ENCODE measurements at places on chromosomes 1 and 21.
A peak's percentile ranks its signal among the peaks of the same experiment; 100 is the strongest.

DNA sequence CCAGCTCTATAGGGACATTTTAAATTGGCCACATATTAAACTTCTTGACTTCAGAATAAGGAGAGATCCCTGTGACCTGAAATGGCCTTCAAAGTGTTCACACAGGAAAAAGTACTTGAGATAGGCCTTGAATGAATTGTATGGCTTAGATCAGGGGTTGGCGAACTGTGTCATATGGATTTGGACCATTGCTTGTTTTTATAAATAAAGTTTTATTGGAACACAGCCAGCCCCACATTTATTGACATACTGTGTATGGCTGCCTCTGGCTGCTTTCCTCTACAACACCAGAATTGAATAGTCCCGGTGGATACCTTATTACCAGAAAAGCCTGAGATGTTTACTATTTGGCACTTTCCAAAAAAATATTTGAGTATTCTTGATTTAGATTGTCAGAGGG lies 4.0 kb downstream of the BROX start:
- no peak for DNase-seq

- DNase-seq, result no peak
Measured at GRCh38 chr1:173201969-173202368, 5.2 kb downstream of the TNFSF4 start.

- DNase-seq, result no peak
Measured at GRCh38 chr1:248618119-248618518, 16.8 kb downstream of the OR2T11 start.

DNA sequence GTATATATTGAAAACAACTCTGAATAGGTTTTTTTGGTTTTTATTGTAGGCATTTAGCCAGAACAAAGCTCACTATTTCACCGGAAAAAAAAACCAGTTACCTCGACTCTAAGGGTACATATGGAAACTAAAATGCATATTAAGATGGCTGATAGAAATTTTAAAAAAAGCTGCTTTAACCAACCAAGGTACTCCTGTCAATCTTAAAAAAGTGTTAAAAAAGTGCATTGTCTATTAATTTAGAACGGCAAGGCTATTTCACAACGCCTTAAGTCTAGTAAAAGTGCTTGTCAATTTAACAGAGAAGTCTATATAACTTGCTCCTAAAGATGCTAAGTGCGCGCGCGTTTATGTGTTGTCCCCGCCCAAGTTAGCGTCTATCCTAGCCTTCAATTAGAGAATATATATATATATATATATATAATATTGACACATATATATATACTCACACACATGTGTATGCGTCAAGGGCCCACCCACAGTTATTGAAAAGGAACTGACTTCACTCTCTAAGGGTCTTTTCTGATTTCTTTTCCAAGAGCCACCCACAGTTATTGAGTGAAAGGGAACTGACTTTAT lies 934 bp downstream of the ASPM start:
- no peak for DNase-seq

DNA sequence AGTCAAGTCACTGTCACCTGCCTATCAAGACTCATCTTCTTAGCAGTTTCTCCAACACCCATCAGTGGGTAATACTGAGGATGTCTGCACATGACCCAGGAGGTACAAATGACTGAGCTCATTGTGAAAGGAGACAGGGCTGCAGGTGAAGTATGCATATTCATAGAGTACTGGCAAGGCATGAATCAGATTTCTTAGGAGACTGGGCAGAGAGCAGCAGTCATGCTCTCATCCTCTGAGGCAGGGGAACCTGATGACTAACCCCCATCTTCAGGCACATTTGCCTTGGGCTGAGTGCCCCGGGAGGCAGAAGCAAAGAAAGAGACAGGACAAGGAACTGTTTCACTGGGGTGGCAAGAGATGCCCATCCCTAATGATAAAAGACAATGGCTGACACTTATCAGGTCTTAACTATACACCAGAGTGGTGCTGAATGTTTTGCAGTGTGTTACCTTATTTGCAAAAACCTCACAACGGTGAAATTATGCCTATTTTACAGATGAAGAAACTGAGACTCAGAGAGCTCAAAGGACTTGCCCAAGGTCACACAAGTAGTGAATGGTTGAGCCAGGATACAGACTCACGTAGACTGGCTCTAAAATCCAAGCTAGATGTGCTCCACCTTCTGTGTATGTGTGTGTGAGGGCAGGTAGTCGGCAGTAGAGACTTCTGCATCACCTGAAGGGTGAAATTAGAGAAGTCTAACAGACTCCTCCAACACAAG lies 9.2 kb upstream of the GRHL3 start:
- no peak for DNase-seq

DNA sequence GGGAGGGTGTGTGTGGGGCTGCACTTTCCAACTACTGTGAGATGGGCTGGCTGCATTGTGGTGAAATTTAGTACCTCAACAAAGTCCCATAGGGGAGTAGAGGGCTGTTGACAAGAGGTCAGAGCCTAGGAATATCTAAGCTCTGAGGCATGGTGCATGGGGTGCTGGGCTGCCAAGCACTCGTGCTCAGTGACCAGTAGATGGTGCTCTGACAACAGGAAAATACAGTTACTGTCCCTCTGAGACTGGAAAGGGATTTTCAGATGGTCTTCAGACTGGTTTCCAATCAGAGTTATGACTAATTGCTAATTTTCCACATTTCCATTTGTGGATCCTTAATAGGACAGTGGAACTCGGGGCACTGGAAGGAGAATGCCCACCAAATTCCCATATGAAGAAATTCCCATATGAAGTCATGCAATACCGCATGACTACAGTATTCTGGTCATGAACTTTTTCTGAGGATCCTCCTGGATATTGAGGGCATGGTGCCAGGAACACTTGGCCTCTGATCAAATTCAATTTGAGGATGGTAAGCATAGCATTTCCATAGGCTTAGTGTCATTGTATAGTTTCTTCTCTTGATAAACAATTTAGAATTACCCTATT lies 4.1 kb upstream of the CACNA1E start:
- no peak for DNase-seq

GRCh38 chr1:150905301-150905700 lies 18.4 kb downstream of the CTXND2 start:
- no peak for DNase-seq

DNA sequence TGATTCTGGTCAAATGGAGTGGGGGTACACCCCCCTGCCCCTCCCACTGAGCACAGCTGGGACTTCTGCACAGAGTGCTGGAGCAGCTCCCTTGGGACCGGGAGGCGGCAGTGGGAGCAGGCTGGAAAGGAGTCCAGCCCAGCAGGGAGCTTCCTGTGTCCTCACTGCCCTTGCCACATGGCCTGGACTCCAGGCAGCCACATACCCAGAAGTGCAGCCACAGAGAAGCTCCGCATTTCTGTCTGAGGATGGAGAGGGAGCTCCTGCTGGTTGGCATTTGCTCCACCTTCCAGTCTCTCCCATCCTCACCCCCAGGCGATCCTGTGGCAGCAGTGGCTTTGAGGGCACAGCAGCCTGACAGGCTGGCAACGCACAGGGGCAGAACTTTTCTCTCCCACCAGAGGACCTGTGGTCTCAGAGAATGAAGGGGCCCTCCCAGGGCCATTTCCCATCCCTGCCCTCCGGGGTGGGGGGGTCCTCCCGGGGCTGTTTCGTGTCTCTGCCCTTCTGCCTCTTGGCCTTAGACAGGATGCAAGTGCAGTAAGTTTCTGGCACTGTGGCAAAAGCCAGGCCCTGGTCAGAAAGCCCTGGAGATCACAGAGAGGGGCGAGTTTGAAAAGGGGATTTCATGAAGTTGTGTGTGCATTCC lies 103.6 kb upstream of the COL6A1 start:
- DNase-seq, result no peak

DNA sequence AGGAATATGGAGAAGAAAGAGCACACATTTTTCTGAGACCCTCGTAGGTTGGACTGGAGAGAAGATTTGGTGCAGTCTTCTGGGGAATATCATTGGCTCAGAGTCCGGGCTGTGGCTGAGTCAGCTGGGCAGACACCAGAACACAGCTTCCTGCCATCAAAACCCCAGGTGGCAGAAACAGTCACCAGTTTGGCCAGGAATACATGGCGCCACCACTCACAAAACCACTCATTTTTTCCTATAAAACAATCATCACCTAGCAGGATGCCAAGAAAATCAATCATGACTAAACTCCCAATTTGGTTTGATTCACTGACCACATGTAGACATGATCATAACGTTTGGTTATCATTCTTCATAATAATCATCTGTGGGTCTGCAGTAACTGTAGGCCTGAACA lies 178.1 kb upstream of the PBX1 start:
- DNase-seq, result no peak

DNA sequence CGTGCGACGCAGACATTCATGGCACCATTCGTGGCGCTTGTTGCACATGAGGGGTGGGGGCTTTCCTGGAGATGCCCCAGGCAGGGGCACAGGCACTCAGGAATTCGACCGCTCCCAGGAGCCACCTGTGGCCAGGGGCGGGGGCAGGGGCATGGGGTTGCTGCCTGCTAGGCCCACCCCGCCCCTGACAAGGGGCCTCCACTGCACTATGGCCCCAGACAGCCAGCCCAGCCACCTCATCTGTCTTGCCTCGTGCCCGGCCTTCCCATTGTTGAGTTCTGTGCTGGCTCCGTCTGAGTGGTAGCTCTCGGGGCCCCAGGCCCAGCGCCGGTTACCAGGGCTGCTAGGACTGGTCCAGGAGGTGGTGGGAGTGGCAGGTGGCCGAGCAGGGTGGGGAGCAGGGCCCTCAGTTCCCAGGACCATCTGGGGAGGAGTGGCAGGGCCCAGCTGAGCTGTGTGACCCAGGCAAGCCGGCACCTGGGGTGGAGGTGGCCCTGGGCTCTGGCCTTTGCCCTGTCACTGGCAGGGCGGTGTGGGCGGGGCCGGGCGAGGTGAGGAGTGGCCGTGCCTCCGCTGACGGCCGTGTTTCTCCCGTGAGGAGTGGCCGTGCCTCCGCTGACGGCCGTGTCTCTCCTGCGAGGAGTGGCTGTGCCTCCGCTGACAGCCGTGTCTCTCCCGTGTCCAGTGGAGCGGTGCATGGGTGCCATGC lies 1.9 kb downstream of the PLCH2 start:
- DNase-seq, result no peak

- no peak for DNase-seq
Measured at GRCh38 chr1:61055110-61055614, 27.2 kb upstream of the NFIA start.

GRCh38 chr1:151144474-151145303 lies 1.7 kb downstream of the SEMA6C start:
- no peak for DNase-seq

DNA sequence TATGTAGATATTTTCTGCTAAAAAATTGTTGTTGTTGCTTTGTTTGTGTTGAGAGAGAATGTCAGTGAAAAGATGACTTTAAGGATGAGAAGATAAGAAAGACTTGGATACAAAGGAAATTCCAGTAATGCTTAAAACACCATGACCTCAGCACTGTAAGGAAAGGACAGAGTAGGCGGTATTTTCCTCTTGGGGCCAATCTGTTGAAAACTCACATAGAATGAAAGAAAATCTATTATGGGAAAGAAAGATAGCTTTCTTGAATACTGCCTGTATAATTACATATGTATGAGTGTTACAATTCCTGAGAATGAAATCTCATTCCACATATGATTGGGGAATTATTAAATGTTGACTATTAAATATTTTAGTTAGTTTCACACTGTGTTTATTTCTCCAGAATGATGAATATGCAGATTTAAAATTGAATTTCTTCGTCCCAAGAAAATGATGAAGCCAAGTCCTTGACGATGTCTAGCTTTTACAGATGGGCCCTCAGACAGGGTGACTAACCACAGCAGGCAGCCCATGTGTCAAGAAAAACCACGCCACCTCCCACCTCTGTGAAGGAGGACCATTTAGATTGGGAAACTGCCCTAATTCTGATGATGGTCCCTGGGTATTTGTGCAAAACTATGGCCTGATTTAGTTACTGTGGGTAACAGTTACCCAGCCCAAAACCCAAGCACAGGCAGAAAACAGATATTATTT lies 49.7 kb upstream of the LMO4 start:
- DNase-seq, result no peak

GRCh38 chr1:17883662-17884395 lies 128.7 kb downstream of the ACTL8 start:
- no peak for DNase-seq

DNA sequence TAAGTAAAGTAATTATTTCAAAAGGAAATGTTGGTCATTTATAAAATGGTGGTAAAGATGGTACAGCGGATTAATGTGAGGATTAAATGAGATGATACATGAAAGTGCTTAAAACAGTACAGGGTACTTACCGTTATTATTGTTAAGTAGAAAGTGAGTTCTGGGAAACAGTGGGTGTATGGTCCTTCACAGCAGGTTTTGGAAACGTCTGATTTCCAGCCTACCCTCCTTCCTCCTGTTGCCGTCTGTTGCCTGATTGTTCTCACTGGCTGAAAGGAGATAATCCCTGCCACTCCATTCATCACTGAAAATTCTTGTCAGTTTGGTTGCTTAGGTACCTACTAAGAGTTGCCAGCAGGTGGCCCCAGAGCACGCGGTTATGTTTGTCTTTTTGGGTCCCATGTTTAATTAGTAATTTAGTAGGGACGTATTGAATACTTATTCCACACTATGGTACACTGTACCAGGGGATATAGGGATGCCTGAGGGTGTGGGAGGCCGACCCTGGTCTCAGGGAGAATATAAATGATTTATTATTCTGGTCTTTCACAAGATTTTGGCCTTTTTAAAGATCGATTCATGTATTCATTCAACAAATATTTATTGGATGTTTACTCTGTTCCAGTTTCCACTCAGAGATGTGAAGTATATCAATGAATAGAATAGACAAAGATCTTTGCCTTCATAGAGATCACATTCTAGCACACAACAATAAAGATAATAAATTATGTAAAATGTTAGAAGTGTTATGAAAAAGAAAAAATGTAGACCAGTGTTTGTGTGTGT lies 30.8 kb upstream of the RPTN start:
- DNase-seq, result peak; percentile 55

All from T-helper 9 cell (primary cell).